ENCODE measurements at places on chromosomes 11 and 22.

DNA sequence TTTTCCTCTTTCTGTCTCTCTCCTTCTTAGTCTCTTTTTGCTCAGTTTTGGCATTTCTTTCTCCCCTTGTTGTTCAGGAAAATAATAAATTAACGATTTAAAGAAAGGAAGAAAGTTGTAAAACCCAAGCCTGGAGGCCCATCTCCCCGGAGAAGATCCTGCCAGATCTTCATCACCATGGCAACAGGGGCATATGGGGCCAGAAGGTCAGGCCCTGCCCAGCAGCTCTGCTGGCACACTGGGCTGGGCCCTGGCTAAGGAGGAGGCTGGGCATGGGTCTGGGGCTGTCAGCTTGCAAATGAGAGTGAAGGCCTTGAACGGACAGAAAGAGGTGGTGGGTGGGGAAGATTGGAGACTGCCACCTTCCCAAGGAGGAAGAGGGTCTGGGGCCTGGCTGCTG is 2.8 kb downstream of the LRRC10B start:
- DNase-seq = no peak

- DNase-seq = no peak
Observed at GRCh38 chr22:47307326-47307725, 544.9 kb downstream of the TBC1D22A start.

DNA sequence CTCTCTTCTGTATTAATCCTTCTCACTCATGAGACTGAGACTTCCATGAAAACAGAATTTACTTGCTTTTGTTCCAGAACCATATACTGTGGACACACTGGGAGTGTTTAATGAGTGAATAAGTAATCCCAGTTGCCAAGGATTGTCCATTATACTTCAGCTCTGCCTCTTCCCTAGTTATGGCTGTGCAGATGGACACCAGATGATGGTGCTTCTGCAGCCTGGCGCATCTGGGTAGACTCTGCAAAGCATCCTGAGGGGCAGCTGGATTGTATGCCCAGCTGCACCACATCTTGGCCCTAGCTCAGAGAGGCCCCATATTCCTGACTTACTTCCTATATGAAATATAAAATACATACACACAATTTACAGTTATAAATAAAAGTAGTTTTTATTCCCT is 43.5 kb downstream of the DBX1 start:
- no peak for DNase-seq

GRCh38 chr11:45270946-45271716 is 15.0 kb downstream of the SYT13 start:
- no peak for DNase-seq

DNA sequence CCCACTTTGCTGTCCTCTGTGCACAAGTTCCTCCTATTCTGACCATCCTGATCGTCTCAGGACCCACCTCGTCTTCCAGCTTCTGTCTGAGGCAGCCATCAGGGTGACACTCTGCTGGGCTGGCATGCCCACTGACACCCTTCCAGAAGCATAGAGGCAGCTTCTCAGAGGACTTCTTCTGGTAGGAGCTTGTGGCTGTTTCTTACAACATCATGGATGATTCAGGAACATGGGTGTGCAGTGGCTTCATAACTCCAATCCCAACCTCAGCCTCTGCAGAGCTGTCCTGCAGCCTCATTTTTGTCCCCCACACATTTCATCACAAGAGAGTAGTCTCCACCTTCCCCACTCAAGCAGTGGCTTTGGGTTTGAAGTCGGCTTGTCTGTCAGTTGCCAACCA is 20.9 kb upstream of the CTR9 start:
- no peak for DNase-seq

- DNase-seq = no peak
Observed at GRCh38 chr11:125402435-125402834, 93.6 kb downstream of the FEZ1 start.

DNA sequence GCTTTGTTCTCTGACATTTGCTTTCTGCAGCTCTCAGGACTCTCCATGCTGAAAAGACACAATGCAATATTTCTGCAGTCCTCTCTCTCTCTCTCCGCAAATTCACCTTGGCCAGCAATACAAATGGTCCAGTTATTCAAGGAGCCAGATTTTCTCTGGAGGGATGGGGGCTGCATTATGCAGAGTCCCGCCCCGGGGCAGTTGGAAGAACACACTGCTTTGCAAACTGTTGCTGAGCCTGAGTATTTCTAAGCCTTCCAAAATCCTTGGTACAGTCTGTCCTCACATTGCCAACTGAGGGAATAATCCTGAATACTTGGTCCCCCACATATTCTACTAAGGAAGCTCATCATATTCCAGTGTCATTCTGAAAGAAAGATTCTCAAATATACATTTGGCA is 94.3 kb upstream of the ZC3H12C start:
- DNase-seq = no peak

- no peak for DNase-seq
Observed at GRCh38 chr11:124878759-124879492, 13.7 kb downstream of the ROBO3 start.

GRCh38 chr22:39994566-39995392 is at the start of gene FAM83F:
Gene FAM83F, plus strand, starts transcription at chr22:39994954. Its CDS starts 89 bp downstream, at chr22:39995043.
- DNase-seq = no peak

DNA sequence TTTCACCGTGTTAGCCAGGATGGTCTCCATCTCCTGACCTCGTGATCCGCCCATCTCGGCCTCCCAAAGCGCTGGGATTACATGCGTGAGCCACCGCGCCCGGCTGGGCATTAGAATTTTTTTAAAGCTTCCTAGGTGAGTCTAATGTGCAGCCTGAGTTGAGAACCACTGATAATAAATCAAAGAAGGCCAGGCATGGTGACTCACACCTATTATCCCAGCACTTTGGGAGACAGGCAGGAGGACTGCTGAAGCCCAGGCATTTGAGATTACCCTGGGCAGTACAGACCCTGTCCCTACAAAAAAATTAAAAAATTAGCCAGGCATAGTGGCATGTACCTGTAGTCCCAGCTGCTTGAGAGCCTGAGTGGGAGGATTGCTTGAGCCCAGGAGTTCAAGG is 13.7 kb downstream of the MEI1 start:
- DNase-seq = no peak

GRCh38 chr11:102157219-102157618 is 47.0 kb downstream of the YAP1 start:
- no peak for DNase-seq

- no peak for DNase-seq
Observed at GRCh38 chr11:2525941-2526807, 81.4 kb downstream of the KCNQ1 start.

DNA sequence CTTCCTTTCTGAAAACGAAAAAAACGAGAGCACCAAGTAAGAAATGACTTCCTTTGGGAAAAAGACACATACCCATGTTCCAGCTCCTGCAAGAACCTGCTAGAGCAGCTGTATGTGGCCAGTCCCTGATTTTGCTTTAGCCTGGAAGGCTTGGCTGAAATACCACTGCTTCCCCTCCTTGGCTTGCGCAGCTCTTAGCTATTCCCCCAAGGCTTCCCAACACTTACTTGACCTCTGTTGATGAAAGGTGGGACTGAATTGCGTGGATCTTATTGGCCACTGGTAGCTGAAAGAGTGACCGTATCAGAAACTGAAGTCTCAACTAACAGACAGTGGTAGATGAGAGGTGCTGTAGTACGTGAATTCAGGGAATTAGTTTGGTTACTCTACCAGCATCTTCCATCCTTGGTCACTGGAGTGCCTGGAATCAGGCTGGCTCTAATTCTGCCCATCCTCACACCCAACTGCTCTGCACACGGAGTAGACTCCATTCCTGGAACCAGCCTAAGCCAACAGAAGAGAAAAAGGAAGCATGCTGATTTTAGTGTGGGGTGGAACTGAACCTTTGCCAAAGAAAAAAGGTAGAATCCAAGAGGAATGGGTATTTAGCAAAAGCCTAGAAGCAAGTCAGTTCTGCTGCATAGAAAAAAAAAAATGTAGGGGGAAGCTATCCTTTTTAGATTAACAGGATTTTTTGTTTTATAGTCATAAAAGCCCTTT is 73.8 kb upstream of the CRTAM start:
- no peak for DNase-seq

DNA sequence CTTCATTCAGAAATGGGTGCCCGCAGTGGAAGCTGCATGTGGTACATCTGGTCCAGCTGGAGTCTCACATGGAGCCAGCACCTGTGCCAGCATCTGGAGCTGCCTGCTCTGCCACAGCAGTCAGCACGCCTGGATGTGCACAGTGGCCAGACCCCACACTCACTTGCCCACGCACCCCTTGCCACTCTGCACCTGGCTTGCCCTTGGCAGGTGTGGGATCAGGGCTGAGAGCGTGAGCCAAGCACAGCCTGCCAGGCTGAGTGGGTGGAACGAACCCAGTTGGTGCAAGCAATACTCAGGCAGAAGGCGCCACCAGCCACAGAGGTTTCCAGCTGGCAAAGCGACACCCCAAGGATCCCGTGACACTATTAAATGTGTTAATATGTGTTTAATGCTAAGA is 95.5 kb upstream of the AMOTL1 start:
- DNase-seq = no peak

- DNase-seq = no peak
Observed at GRCh38 chr11:27497284-27497866, 9.2 kb downstream of the LIN7C start.

DNA sequence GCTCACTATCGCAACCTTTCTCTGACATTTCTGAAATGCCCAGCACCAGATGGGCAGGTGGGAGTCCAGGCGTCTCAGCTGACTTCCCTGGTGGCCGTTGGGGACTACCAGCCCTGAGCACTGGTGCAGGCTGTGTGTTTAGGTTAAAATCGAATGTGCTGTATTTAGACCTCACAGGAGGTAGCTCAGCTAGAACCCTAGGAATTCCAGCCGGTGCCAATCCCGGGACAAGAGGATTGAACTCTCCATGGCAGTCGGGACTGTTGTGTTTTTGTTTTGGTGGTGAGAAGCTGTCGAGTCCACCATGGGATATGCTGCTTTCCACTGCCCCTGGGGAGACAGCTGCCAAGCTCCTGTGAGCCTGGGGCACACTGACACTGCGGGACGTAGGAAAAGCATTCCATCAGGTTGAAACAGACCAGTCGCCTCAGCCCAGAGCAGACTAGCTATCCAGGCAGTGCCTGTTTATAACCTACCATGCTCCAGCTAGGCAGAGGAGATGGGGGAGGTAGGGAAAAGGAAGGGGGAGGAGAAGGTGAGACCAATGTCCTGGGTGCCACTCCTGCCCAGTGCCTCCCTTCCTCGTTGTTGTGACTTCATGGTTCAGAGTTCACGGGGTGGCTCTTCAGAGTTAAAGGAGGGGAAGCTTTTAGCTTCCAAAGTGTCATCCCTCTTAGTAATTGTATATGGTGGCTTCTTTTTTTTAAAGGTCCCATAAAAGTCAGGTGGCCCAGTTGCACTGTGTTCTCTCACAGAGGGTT is 53.0 kb downstream of the MICAL2 start:
- DNase-seq = no peak

- DNase-seq = no peak
Observed at GRCh38 chr22:44592824-44593148, 94.8 kb upstream of the RTL6 start.

GRCh38 chr11:108825381-108825780 is 160.5 kb downstream of the DDX10 start:
- DNase-seq = no peak

- DNase-seq = no peak
Observed at GRCh38 chr11:46102843-46103242, 18.4 kb downstream of the PHF21A start.

DNA sequence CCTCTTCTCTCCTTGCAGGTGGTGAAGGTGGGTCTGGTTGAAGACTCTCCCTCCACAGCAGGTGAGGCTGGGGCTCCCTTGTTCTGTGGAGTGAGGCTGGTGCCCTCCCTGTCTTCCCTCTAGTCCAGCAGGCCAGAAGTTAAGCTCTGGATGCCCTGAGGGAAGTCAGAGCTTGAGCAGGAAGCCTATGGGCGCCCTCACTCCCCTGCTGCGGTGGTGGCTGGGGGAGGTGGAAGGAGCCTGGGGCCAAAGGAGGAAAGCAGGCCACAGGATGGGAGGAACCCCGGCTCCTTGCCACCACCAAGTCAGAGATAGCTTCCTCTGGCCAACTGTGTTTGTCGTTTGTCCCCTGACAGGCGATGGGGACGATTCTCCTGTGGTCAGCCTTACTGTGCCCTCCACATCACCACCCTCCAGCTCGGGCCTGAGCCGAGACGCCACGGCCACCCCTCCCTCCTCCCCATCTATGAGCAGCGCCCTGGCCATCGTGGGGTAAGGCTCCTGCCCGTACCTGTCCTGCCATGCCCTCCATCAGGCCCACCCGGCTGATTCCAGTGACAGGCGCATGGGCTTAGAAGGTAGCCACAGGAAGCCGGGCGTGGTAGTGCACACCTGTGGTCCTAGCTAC is 29.5 kb upstream of the RAB1B start:
- DNase-seq = no peak

GRCh38 chr22:44338906-44339305 is 26.2 kb upstream of the SHISAL1 start:
- DNase-seq = no peak

DNA sequence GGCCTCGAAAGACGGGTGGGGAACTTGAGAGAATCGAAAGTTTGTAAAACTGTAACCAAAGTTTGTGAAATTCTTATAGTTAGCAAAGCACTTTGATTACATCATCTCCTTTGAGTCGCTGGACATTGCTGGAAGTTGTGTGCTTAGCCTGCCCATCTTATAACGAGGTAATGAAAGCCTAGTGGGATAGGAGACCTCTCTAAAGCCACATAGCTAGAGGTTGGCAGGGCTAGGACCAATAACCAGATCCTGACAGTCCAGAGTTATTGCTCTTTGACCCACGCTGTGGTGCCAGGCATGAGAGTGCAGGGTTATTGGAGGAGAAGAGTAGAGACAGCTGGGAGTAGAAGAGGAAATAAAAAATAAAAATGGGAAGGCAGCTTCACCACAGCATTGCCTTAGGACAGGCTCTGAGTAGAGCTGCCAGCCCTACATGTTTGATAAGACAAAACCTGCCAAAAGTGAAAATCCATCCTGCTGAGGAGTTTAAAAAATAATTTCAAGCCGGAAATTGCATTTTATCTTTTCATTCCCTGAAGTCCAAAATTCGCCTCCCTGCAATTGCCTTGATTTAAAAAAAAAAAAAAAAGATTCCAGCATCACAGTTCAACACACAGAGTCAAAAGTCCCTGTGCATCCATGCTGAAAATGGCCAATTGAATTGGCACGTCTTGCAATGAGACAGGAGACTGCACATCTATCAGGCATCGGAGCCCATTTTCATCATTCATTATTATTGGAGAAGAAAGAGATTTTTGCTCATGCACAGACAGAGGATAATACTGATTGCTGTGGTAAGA is 225.5 kb upstream of the POU2AF2 start:
- DNase-seq = no peak

DNA sequence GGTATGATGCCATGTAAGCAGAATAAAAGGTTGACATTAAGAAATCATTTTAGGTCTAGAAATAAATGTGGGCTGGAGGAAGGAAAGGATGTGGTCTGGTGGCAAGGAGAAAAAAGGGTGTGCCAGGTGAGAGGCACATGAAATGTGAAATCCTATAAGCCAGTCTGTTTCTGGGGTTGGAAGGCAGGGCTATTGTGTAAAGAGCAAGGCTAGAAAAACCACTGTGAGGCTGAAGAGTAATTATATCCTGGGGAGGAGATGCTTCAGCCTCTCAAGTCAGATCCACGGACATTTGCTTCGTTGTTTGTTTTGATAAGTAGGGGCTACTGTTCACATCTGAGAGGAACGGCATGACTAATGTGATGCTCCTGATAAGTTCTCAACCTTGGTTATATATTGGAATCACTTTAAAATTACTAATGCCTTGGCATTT is 77.5 kb upstream of the CTSC start:
- DNase-seq = no peak

GRCh38 chr11:35112056-35112845 is 26.7 kb upstream of the CD44 start:
- no peak for DNase-seq

Measured in stimulated activated CD4-positive, alpha-beta T cell treated with anti-CD3 and anti-CD28 coated beads, Interleukin-4, amount 100 ng/mL, for 48 hours (primary cell).